ENCODE measurements at places on chromosomes 5 and 9.

DNA sequence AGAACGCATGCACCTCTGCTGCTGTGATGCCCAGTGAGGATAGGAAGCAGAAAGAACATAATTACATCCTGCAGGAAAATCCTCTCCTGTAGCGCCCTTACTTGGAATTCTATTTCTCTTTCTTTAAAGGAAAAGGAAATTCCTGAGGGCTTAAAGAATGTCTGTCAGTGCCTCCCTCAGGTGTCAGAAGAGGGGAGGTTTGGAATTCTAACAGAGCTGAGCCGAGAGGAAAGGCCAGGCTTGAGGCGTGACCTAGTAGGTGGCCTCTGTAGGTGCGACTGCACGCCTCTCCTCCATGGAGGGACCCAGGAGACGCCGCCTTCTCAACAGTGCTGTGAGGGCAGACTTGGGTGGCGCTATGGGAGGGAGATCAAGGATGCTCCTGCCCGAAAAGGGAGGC lies 55.9 kb upstream of the ERCC6L2 start:
- DNase-seq, result no peak

DNA sequence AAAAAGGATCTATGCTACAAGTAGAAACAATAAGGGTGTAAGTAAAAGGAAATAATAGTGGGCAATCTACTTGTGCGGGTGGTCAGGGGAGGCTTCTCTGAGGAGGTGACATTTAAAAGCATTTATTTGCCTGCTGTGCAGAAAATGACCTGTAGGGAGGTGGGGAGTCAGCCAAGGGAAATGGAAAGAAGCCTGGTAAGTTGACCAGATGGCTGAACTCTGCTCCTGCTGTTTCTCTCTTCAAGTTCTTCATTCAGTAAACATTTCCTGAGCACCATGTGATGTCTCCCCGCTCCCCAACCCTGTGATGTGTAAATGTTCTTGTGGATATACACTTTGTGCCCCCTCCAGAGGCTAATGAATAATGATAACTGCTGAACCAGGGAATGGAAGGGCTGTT lies 9.9 kb upstream of the SPIN1 start:
- DNase-seq, result no peak

- peak; percentile 46 for DNase-seq
Observed at GRCh38 chr9:18138656-18139055, 335.3 kb upstream of the ADAMTSL1 start.

GRCh38 chr5:122221857-122222256 lies 90.2 kb upstream of the SNCAIP start:
- DNase-seq, result no peak

- no peak for DNase-seq
Observed at GRCh38 chr5:29744618-29745017, 1448.9 kb upstream of the CDH6 start.

DNA sequence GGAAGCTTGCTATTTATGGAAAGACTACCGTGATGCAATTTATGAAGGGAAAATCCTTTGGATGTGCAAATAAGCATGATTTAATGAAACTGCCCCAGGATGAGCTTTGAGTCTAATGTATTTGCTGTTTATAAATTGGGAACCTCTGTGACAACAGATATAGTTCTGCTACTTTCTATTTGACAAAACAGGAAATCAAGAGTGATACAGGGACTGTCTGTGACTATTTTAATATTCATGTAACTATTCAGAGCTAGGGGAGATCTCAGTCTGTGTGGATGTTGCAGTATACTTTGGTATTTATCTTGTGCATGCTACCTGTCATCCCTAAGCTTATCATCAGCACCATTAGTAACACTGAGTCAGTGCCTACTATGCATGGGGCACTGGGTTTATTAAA lies 132.1 kb downstream of the PDZD2 start:
- DNase-seq, result no peak

DNA sequence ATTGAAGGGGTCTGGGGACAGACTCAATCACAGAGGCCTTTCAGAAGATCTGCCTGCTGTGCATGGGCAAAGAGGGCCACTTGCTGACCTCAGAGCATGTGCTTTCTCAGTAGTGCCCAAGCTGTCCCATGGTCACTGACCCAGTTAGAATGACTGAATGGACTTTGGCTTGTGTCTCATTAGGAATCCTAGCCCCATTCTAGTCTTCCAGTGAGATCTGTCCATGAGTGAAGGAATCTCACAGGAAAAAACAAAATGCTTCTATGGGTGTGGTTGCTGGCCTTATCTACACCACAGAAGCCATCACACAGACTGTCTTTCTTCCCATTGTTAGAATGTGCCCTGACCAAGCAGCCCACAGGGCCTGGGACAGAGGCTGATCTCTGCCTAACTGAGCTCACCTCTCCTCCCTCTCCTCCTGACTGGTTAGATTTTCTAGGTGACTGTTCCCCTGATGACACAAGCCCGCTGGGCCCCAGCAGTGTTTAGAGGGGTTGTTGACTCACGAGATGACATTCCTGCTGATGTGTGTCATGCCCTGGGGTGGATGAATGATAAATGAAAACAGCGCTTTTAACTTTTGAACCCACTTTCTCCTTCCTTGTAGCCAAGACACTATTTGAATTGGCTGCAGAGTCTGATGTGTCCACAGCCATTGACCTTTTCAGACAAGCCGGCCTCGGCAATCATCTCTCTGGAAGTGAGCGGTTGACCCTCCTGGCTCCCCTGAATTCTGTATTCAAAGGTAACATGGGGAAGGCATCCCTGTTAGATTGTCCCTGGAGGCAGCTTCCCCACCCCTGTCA lies 24.8 kb downstream of the TGFBI start:
- no peak for DNase-seq

DNA sequence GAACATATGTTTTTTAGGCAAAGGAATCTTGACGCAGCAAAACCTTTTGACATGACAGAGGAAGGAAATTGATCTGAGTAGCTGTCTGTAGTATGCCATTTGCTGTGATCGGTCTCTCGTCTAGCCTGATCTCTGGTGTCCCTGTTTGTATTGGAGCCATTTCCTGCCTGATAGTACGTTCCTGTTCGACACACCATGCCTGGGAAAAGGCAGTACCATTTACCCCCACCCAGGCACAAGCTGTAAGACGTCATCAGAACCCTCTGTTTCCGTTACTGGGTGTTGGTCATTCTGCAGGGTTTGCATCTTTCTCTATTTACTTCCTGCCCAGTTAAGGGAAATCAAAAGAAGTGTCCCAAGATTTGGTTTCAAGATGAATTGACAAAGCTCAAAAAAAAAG lies 129.7 kb downstream of the CEMIP2 start:
- no peak for DNase-seq

DNA sequence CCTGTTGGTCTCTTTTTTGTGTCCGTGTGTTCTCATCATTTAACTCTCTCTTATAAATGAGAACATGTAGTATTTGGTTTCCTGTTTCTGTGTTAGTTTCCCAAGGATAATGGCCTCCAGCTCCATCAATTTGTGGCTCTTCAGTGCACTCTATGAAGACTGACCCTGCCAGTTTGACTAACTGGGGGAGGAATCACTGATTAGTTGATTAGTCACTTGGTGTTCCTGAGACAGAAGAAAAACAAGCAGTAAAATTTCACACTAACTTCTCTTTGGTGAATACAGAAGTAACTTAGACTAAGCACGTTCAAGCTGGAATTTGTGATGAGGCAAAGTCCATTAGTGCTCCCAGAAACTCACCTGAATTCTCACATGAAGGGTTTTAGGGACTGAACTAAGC lies 495.8 kb upstream of the RORB start:
- no peak for DNase-seq

DNA sequence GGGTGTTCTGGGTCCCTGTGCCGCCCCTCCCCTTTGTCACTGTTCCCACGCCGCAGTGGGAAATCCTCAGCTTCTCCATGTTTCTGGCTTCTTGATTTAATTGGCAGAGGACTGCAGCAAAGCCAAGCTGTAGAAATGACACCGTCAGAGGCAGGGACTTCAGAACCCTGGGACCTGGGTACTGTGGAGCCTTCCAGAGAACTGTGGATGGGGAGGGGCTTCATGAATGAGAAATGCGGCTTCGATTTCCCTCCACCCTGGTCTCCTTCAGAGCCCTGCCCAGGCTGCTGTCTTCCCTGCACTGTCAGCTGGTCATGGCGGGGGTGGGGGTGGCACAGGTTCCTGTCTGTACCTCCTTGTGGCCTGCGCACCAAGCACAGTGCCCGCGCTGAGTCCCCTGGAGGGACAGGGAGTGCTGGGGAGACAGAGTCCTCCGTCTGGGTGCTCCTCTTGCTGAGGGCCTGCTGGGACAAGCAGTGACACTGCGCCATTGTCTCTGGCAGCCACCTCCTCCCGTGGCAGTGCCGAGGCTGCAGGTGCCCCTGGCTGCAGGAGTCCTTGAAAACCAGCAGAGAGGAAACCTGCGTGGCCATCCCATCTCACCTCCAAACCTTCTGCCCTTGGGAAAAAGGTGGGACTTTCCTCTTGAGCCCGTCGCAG lies 47.2 kb downstream of the COL5A1 start:
- no peak for DNase-seq

DNA sequence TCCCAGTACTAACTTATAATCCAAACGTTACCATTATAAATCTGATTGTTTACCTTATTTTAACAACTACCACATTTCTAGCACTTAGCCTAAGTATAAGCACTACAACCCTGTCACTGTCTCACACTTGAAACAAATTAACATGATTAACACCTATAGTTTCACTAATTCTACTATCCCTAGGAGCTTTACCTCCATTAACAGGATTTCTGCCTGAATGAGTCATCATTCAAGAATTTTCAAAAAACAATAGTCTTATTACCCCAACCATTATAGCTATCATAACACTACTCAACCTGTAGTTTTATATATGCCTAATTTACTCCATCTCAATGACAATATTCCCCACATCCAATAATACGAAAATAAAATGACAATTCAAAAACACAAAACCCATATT lies 89.6 kb downstream of the INSL6 start:
- no peak for DNase-seq

GRCh38 chr9:86598411-86599239 lies 244.4 kb upstream of the TUT7 start:
- no peak for DNase-seq
